ENCODE measurements at places on chromosomes 2 and 18.

DNA sequence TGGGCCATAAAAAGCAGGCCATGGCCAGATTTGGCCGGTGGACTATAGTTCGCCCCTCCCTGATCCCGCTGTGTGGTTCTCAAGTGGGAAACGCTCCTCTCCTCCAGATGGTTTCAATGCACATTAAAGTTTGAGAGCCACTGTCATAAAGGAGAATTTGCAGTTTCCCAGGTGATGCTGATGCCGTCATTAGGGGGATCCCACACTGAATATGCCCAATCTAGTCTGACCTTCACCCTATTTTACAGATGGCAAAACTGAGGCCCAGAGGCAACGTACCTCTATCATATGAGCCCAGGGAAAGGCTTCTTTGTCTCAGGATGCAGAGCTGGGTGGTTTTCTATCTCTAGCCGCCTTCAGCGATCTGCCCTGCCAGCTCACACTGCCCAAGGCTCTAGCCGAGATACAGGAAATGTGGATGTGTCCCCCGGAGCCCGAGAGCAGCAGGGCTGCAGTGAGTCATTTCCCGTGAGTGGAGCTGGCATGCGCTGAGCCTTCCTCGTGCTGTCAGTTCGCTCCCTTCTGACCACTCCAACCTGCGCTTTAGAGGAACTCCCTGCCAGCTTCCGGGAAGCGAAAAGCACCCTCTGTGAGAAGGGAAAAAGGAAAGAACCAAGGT lies 116.2 kb downstream of the SMAD7 start:
- DNase-seq = peak; percentile 92

GRCh38 chr18:34352385-34353163 lies 127.9 kb upstream of the NOL4 start:
- DNase-seq = no peak

DNA sequence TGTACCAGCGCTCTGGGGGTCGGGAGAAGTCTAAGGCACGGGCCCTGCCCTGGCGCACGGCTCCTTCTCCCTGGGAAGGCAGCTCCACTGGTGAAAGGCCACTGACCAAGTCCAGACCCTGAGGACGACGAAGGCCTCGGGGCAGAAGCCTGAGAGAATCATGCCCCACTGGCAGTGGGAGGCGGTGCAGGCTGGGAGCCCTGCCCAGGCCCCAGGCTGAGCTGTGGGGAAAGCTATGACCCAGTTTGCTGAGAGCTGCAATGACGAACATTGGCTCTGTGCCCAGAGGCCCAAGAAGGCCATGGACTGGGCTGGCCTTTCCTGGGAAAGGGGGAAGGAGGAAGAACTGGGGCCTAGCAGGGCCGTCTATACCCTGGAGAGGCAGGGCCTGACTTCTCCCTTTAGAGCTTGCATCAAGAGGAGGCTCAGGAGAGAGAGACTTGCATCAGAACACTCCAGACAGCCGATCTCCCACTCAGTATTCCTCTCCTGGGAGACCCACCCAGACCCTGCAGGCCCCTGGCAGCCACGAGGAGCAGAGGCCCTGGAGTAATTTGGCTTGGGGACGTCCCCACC lies 32.9 kb downstream of the HS1BP3 start:
- peak; percentile 26 for DNase-seq

DNA sequence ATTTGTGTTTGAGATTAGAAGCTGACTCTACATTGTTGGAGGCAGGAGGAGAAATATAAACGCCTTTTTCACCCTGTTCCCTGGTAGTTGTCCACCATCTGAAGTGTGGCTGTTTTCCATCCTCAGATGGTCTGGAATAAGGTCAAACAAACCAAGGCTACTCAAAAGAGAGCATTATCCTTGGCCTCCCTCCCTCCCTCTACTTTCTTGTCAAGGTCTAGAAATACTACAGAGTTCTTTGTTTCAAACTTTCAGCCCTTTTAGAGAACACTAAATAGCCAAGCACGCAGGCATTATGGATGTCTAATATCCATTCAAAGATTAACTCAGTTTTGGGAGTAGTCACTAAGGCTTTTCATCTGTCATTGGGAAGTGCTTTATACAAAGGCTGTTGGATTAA lies 215.8 kb upstream of the ITGA4 start:
- DNase-seq = no peak

DNA sequence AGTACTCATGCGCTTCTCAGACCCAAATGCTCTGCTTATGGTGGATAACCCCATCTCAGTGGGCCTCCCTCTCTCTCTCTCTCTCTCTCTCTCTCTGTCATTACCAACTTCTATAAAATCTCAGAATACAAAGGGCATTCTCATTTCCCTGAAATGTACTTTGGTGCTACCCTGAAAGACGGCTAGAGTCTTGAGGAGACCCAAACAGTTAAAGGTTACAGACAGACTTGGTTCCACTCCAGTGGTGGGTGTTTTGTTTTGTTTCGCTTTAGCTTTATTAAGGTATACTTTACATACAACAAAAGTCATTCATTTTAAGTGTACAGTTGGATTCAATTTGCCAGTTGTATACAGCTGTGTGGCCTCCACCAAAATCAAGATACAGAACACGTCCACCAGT lies 60.9 kb downstream of the BCL11A start:
- no peak for DNase-seq

DNA sequence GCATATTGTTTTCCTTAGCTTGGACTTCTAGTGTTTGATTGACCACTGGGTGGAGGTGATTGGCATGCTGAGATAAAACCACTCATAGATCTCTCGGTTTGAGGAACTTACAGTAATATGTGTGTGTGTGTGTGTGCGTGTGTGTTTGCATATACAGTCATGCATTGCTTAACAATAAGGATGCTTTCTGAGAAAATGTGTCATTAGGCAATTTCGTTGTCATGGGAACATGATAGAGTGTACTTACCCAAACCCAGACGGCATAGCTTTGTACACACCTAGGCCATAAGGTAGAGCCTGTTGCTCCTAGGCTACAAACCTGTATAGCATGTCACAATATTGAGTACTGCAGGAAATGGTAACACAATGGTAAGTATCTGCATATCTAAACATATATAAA lies 167.3 kb downstream of the NYAP2 start:
- DNase-seq = no peak

DNA sequence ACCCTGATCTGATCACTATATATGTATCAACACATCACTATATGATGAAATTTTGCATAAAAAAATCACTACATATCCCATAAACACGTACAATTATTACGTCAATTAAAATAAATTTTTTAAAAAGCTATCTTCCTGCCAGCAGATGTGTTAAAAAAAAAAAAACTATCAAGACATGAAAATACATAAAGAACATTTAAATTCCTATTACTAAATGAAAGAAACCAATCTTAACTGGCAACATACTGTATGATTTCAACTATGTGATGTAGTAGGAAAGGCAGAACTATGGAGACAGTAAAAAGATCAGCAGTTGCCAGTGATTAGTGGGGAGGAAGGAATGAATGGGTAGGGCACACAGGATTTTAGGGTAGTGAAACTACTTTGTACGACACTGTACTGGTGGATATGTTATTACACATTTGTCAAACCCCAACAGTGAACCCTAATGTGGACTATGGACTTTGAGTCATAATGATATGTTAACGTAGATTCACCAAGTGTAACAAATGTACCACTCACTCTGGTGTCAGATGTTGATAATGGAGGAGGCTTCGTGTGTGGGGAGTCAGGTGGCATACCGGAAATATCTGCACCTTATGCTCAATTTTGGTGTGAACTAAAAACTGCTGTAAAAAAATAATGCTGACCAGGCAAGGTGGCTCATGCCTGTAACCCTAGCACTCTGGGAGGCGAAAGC lies 27.4 kb downstream of the USP34 start:
- DNase-seq = no peak

DNA sequence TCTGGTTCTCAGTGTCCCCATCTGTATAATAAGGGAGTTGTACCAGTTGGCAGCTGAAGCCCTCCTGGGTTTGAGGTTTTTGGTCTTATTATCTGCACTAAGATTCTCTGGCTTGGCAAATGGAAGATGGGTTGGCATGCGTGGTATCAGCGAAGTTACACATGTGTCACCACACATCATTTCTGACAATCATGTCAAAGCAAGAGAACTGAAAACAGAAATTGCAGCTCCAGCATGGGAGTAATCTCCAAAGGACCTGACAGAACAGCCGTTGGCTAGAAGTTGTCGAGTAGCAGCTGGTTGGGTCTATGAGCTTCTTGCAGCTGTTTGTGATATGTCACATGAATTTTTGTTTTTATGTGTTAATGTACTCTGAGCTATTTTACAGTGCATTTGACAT lies 317.4 kb downstream of the SLC4A3 start:
- no peak for DNase-seq

DNA sequence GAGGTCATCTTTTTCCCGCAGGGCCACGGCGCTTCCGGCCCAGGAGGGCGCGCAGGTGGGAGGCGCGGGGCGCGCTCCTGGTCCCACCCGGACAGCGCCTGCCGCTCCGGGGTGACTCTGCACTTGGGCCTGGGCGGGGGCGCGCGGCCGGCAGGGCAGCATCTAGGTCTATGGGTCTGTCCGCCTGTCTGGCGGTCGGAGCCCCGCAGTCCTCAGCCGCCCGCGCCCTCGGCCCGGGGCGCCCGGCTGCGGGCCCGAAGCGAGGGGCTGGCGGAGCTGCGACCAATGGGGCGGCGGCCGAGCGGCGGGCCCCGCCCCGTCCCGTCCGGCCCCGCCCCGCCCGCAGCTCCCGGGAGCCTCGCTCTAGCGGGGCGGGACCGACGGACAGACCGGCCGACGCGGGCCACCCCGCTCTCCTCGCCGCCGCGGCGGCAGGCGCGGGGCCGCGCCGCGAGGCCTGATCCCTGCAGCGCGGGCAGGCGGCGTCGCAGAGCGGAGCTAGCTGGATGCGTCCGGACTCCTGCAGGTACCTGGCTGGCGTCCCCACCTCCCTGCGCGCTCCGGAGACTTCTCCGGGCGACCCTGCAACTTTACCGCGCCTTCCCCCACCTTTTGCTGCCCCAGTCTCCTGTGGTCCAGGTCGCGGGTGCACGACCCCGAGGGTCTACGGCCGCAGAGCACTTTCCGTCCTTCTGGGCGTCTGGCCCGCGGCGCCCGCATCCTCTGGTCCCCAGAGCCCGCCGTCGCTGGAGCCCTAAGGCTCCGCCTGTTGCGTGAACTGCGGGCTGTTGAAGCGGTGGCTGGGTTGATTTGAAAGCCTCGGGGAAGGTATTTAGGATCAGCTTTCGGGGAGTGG lies at the start of gene KCNS3:
TSS of gene KCNS3 (plus strand) at position 387 of the 856 bp plus-strand sequence. CDS start 52,342 bp downstream, outside the sequence.
- peak; percentile 50 for DNase-seq

- no peak for DNase-seq
Observed at GRCh38 chr18:10927286-10927992, 221.9 kb downstream of the PIEZO2 start.

GRCh38 chr2:36174920-36175319 lies 180.7 kb upstream of the CRIM1 start:
- no peak for DNase-seq

- DNase-seq = peak; percentile 6
Observed at GRCh38 chr2:100278986-100279385, 43.3 kb downstream of the LONRF2 start.

- DNase-seq = peak; percentile 28
Observed at GRCh38 chr2:100260712-100261620, 61.3 kb downstream of the LONRF2 start.

DNA sequence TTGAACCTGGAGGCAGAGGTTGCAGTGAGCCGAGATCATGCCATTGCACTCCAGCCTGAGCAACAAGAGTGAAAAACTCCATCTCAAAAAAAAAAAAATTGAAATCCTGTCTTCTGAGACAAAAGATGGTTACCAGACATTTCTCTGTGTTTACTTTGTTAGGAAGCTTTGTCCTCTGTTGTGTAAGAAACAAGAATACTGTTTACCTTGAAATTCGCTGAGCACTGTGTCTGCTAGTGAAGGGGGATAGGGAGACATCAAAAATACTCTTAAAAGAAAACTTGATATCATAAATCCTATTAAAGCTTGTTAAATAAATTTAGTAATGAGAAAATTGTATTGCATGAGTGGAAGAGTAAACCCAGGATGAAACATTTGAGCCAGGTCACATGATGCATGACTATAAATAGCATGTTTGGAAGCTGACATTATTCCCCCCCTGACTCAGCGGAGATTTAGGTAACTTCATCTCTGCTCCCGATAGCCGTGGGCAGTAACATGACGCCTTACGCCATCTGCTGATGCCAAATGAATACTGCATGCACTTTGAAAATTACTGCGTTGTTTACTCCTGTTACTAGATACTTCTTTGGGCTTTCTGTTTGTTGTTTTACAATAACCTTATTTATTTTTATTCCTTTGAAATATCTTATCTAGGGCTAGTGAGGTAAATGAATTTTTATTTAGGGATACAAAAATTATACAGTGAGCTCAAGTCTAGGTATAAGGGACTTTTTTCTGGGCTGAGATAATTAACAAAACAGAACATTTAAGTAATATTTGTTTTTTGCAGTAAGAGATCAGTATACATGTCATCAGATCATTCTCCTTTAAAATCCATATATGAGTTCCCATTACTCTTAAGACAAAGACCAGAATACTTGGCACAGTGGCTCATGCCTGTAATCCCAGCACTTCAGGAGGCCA lies 134.9 kb downstream of the MAP3K20 start:
- DNase-seq = peak; percentile 87

- no peak for DNase-seq
Observed at GRCh38 chr2:126823951-126824350, 74.7 kb upstream of the TEX51 start.

- no peak for DNase-seq
Observed at GRCh38 chr2:106165561-106165960, 28.5 kb downstream of the UXS1 start.

DNA sequence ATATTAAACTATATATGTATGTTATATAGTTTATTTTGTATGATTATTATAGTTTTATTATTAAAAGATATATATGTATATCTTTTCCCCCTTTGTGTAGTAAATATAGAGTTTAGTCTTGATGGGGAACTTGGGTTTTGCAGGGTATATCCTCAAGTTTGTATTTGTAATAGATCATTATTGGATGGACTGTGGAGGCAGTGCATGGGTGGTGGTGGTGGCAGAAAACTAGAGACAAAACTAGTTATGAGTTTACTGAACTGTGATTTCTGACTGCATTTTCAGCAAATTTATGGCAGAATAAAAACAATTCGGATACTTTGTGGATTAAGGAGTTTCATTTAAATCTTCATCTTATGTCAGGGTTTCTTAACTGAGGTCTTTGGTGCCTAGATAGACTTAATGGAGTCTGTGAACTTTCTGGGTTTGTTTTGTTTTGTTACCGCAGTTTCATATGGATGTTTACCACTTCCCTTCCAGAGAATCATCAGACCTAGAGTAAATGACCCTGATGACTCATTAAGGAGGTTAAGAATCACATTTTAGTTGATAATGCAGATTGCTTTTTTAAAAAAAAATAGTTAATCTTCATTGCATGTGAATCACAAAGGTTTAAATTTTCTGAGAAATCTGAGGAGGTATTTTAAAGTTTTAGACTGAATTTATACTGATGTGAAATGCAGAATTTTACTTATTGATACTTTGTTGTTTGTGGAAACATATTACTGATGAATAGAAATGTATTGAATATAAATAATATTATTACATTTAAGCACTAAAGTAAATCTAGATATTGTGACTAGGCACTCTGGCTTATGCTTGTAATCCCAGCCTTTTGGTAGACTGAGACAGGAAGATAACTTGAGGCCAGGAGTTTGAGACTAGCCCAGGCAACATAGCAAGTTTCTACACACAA lies 14.5 kb downstream of the EPC2 start:
- DNase-seq = peak; percentile 93

Data from common myeloid progenitor, CD34-positive (primary cell).